Lower leg skin (tissue), 4 donors: ENCODE measurements at places on chromosomes 7 and 10.
A peak's percentile ranks its signal among the peaks of the same experiment; 100 is the strongest.

GRCh38 chr7:140441519-140441918 lies 37.7 kb downstream of the RAB19 start:
- no peak for DNase-seq

DNA sequence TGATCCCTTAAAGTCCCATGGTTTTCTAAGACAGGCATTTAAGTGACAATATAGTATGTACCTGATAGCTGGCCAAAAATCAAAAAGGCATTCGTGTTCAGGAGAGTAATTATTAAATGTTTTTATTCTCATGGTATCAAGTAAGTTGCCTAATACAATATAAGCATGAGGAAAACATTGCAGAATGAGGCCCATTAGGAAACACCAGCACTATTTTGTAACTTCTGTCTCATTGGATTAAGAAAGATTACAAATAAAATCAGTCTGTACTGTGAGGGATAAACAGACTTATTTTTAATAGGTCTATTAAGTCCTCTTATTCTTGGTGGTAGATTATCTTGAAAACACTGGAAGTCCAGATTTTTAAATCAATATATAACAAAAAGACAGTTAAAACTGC lies 110.1 kb downstream of the SNX13 start:
- no peak for DNase-seq

DNA sequence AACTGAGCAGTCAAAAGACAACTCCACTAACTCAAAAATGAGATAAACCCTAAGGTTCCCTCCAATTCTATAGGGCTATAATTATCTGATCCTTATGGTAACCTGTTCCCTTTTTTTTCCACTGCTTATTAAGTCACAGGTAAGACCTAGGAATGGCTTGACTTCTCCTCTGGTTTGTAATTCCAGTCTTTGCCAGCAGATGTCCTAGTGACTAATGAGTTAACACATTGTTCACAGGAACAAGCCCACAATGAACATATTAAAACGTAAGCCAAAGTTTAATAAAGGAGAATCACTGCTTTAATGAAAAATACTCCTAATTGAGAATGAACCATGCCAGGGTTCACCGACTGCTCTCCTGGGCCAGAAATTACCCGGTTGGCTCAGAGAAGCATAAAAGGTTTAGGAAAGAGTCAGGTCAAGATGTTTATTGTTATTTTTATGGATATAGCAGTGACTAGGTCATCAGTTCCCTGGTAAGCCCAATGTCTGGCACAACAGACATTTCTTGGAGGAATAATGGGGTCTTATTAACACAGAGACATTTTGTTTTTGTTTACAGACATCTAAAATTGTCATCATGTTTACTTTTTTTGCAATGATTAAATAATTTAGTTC lies 120.1 kb downstream of the ELAPOR2 start:
- DNase-seq: no peak

DNA sequence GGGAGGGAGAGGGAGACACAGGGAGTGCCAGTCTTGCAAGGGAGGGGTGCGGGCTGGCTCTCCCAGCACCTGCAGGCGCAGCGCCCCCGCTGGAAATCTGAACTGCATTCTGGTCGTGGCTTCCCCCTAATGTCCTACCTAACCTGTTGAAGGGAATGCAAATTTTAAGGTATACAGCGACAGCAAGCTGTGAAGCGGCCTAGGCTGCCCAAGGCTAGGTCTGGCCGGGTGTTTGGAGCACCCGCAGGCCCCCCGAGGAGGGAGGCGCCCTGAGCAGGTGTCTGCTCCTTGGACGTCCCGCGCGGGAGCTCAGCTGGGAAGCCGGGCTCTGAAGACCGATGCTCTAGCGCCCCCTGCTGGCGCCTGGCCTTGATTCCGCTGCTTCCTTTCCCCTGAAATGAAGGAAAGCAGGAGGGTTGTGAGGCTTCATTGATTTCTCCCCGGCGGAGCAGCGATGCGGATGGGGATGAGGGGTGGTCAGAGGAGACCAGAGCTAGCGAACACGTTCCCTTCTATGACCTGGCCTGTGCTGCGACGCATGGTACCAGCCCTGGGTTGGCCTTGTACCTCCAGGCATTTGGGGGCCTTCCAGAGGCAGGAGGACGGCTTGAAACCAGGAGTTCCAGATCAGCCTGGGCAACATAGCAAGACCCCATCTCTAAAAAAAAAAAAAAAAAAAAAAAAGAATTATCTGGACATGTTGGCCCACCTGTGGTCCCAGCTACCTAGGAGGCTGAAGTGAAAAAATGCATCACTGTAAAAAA lies 601.3 kb downstream of the GALNT17 start:
- DNase-seq: peak; percentile 52

DNA sequence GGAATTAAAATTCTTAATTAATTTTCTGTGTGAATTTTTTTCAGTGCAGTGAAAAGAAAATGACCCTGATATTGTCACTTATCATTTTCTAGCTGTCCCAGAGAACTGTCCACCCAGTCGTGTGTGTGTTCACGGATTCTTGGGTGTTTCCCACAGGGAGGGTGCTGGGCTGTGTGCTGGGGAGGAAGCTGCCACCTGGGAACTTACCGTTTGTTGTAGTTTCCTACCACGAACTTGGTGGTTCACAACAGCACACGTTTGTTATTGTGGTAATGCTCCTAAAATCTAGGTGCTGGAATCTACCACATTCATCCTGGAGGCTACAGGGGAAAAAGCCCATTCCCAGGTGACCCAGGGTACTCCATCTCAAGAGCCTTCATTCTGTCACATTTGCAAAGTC lies 276.1 kb downstream of the GLRX3 start:
- peak; percentile 8 for DNase-seq

DNA sequence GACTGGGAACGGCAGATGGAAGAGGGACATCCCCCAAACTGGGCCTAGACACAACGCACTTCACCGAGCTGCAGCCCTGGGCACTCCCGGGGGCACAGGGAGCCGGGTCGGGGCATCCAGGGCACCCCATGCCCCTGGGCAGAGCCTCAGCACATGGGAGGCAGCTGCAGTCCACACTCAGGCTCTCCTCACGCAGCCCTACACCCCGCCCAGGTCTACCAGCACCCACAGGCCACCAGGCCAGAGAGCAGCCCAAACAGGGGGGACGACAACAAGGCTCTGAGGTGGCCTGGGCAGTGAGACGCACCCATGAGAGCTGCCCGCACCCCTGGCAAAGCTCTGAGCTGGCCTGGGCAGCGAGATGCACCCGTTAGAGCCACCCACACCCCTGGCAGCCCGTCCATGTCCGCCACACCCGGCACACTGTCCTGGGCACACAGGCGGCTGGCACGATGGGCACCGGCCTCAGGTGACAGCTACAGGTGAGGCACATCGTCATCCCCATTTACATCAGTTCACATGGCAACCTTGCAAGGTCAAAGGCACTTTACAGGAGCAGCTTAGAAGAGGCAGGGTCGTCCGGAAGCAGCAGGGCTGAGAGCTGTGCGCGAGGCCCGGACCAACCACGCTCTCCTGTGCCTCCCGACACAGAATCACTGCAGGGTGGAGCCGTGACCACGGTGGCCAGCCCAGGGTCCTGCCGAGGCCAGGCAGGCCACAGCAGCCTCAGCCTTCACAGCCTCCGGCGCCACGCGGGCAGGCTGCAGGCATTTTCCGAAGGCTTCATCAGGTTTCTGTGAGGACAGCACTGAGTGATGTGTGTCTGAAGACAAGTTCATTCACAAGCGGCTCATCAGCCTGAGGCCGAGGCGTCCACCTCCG lies 228.6 kb downstream of the MAD1L1 start:
- peak; percentile 80 for DNase-seq

DNA sequence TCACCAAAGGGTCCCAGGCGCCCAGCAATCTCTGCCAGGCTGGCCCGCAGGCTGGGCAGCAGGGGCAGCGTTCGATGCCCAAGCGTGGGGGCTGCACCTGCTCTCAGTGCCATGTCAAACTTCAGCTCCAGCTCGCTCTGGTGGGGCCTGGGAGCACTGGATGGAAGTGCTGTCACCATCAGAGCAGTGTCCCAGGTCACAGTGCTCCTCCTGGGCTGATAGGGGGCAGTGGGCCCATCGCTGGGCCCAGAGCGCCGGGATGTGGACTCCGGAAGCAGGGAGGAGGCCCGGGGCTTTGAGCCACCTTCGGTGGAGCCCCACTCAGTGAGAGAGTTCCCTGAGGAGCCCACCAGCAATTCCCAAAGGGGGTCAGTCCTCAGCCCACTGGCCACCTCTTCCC lies 2.2 kb downstream of the PRRT4 start:
- no peak for DNase-seq

- no peak for DNase-seq
Observed at GRCh38 chr7:138077809-138078208, 1.6 kb downstream of the AKR1D1 start.

DNA sequence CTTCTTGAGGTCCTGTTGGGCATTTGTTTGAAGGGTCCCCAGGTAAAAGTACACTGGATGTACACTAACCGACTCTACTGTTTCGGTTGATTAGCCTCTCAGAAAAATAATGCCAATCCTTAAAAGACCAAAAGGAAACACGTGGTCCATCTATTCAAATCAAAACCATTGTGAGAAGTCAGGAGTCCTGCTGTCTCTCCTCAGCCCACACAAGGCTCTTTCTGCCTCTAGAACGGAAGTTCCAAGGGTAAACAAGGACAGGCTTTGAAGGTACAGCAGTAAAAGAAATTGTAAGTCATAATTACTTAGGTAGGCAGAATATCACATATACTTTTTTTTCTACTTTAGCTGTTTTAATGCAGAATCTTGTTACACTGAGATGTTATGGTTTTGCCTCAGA lies 71.7 kb upstream of the TPK1 start:
- DNase-seq: no peak

DNA sequence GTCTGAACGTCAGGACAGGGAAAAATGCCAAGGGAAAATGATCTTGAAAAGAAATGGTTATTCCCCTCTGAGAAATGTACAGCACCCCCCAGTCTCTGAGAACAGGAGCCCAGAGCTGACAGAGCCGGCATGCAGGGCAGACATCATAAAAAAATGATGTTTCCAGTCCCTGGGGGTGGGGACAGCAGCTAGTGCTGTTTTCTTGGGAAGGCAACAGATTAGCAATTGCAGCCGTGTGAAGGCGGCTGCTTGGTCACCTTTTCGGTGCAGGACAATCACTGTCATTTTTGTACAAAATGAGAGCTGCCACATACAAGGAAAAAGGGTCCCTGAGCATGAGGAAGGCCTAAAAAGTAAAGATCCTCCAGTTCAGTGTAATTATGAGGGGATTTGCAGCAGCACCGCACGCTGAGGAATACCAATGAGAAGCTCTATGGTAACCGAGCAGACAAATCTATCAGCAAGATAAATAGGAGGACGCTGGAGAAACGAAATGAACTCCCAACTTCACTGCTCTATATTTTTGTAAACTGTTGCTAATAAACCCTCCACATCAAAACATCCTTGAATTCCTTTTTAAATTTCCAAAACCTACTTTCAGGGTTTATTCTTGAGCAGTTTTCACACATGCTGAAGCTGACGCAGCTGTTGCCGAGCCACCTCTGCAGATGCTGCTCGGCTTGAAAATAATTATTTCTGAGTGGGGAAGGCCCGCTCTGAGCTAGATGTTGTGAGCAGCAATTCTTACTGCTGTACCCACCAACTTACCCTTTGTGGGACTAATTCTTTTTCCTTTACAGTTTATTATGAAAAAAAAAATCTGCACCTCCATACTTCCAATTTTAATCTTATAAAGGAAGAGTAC lies 98.2 kb upstream of the NEBL start:
- no peak for DNase-seq

- no peak for DNase-seq
Observed at GRCh38 chr7:141525973-141526514, 25.2 kb upstream of the AGK start.

DNA sequence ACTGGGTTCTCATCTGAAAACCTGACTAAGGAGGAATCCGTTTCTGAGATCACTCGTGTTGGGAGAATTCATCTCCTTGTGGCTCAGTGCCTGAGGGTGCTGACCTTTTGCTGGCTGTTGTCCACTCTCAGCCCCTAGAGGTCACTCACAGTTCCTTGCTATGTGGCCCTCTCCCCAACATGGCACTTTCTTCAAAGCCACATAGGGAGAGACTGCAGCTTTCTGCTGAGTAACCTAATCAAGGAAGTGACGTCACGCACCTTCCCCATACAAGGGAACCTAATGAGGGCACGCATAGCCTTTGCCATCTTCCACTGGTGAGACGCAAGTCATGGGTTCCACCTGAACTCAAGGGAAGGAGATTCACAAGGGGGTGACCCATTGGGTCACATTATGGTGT lies 23.2 kb downstream of the STEAP1B start:
- DNase-seq: no peak

DNA sequence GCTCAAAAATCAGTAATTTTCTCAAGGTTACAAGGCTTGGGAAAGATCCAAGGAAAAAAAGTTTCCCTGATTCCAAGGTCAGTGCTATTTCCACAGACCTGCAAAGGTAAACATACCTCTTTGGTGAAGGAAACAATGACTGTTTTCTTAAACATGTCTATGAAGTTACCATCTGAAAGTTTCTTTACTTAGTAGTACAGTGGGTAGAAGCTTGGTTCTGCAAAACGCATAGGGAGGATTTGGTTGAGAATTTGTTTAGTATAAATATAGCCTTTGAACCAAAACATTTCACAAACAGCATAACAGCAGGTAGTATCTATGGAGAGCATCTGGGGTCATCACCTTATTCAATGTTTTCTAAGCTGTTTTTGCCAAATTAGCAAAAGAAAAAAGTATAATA lies 169.6 kb downstream of the CCSER2 start:
- no peak for DNase-seq

GRCh38 chr7:151715666-151716315 lies 161.1 kb downstream of the PRKAG2 start:
- DNase-seq: no peak

DNA sequence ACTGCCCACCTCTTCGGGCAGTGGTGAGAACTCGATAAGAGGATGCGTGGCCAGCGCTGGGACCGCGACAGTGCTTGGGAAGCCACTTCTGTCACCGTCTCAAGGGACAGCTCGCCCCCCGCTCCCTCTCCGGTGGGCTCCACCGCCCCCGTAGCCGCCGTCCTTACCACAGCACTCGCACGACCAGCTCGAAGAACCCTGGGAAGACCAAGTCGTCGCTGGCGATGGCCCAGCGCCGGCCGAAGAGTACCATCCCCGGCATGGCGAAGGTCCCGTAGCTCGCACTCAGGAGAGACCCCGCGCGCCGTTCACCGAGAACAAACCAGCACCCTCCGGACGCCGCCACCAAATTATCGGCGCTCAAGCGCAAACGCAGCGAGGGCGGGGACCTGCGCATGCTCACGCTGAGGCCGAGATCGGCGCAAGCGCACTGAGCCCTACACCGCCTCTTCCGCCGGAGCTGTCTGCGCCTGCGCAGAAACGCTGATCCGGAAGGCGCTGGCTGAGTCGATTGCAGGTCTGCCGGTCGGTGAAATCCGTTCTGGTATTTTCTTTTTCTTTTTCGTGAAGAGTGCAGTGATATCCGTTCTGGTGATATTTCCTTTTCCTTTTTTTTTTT lies at the start of gene DAGLB:
TSS of gene DAGLB (minus strand) at position 374 of the 619 bp plus-strand sequence. CDS start at position 262, 112 bp downstream.
- DNase-seq: peak; percentile 99

- peak; percentile 85 for DNase-seq
Observed at GRCh38 chr10:14879124-14879927, 660 bp downstream of the SUV39H2 start.
